ENCODE measurements at places on chromosomes 2 and 18. TPM values are rescaled to one million over a fixed set of nuclear protein-coding genes. Genes with fewer than 3 reads are reported as not detected.

Gene CFLAR
- total RNA-seq, result 52.0 TPM

Gene ATP5MC3
- 42.9 TPM for total RNA-seq

Gene LYG1
- total RNA-seq, result 1.6 TPM

Gene LYG2
- not detected for total RNA-seq

Gene IRS1
- 21.9 TPM for total RNA-seq

Gene PKP4
- total RNA-seq, result 125 TPM

Gene KCNG2
- total RNA-seq, result 0.31 TPM

Gene SLC4A5
- 13.8 TPM for total RNA-seq

Gene TAF4B
- total RNA-seq, result 3.4 TPM

Gene AMER3
- total RNA-seq, result 45.4 TPM

Gene SIX3
- 0.31 TPM for total RNA-seq

Gene PRSS56
- not detected for total RNA-seq

Gene TMX3
- total RNA-seq, result 127 TPM

Gene CIB4
- total RNA-seq, result not detected

Gene IL37
- not detected for total RNA-seq

Gene HOXD8
- not detected for total RNA-seq

Gene POTEI
- 0.31 TPM for total RNA-seq

Gene OXER1
- 0.31 TPM for total RNA-seq

Gene EFR3B
- total RNA-seq, result 69.5 TPM

Gene TLX2
- not detected for total RNA-seq

Gene FOXI3
- 0.63 TPM for total RNA-seq

Gene CFC1
- not detected for total RNA-seq

Gene GNLY
- total RNA-seq, result 0.31 TPM

Gene GDF7
- total RNA-seq, result 0.31 TPM

Gene SLC5A7
- 1.3 TPM for total RNA-seq

Gene USP37
- 43.8 TPM for total RNA-seq

Gene LOXHD1
- 0.31 TPM for total RNA-seq

Gene ABCB11
- total RNA-seq, result 1.6 TPM

Gene PAX8
- total RNA-seq, result 0.31 TPM

Gene ITGA4
- 9.4 TPM for total RNA-seq

Gene FBXO41
- total RNA-seq, result 28.8 TPM

Gene GKN1
- not detected for total RNA-seq

Gene GNAL
- 59.8 TPM for total RNA-seq

Gene PAX3
- not detected for total RNA-seq

Gene CCDC121
- 4.1 TPM for total RNA-seq
